ENCODE measurements at places on chromosomes 6 and 20.

- no peak for DNase-seq
Measured at GRCh38 chr20:64242797-64243475, 12.6 kb upstream of the PCMTD2 start.

GRCh38 chr6:79557673-79558467 lies 20.6 kb upstream of the LCA5 start:
- DNase-seq = no peak

DNA sequence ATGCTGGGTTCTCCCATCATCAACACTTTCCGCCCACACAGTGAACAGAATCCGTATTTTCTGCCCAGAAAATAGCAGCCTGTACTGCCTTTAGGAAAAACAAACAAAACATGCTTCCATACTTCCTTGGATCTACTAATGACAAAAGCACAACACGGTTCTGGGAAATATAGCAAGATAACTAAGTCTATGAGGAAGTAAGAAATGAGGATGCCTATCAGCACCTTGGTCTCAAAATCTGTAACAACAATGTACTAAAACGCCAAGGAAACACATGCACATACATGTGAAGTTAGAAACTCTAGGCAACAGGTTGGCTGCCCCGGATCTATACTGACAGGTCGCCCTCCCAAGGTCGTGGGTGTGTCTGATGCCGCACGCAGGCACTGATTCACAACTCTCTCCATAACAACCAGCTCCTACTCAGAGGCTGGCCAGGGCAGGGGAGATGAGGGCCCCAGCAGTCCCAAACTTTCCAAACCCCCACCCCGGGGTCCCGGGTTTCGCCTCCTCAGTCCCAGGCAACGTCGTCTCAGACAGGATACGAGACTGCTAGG lies 710 bp downstream of the BTBD9 start:
- peak; percentile 4 for DNase-seq

DNA sequence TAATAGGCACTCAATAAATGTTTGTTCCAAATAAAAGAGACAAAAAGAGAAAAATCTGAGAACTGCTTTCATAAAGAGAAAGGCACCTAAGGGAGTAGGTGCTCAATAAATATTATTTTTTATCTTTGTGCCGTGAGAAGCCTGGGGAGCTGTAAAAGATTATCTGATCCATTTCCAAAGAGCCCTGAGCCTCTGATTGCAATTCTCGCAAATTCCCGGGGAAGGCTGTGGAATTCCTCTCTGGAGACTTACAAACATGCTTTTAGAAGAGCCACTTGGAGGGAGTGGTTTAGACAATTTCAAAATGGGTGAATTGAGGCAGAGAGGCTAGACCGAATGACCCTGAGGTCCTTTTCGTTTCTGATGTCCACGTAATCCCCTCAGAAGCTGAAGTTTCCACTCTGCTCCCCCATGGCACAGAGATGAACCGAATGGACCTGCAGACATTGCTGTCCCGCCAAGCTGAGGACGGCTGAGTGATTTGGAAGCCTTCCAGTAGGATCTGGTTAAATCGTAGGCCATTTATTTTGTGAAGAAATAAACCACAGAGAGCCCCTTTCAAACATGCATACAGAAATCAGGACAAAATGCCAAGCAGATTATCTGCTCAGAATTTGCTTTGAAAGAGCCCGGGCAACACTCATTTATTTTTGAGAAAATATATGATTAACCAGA lies 77.8 kb downstream of the PKHD1 start:
- no peak for DNase-seq

GRCh38 chr6:34951731-34952130 lies 62.7 kb downstream of the ANKS1A start:
- no peak for DNase-seq

- no peak for DNase-seq
Measured at GRCh38 chr6:15748341-15748740, 85.5 kb upstream of the DTNBP1 start.

GRCh38 chr20:3551681-3552434 lies 81.0 kb downstream of the ATRN start:
- no peak for DNase-seq

DNA sequence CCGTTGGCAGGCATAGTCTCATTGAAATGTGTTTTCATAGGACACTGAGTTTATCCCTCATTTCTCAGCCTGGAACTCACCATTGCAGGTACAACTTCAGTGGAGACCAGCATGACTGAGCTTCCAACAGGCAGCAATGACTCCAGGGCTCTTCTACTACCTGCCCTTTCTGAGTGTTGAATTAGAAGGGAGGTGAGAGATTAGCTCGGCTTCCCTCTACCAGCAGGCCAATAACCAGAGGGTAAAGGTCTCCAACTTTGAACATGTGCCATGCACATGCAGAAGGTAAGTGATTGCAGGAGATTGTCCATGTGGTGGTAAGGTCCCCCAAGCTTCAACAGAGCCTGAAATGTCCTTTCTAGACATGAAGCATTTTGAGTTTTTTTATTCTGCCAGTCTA lies 233.8 kb upstream of the SUPT3H start:
- DNase-seq = no peak

- no peak for DNase-seq
Measured at GRCh38 chr20:19794941-19795340, 36.9 kb downstream of the RIN2 start.

GRCh38 chr6:55668591-55668990 lies 89.6 kb upstream of the HMGCLL1 start:
- no peak for DNase-seq

DNA sequence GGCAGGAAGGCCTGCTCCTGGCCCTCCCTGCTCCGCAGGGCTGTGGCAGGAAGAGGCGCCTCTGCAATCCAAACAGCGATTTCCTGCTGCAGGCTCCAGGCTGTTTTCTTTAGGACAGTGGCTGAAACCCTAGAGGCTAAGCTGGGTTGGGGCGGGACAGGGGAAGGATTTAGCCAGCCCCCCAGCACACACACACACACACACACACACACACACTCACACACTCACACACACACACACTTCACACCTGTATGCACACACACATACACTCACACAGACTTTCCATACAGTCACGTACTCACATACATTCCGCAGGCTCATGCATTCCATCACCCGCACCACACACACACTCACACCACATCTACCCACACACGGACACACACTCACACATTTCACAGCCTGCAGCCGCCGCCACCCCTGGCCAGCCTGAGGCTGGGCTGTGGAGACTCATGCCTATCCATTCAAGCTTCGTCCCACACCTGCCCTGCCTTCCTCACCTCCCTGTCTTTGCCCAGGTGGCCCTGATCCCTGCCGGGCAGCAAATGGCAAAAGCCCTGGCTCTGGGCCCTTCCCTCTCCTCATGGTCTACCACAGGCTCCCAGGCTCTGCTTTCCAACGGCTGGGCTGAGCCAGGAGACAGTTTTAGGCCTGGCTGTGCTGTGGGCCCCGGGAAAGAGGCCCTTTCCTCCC lies 17.9 kb downstream of the MDFI start:
- DNase-seq = no peak

Data from T47D (cell line).